Naive thymus-derived CD8-positive, alpha-beta T cell (primary cell): ENCODE measurements at places on chromosomes 4 and X. TPM values are rescaled to one million over a fixed set of nuclear protein-coding genes. Genes with fewer than 3 reads are reported as not detected.

GRCh38 chrX:337331-337831 is 18.8 kb upstream of the GTPBP6 start:
- DNase-seq, result no peak
- no peaks in the 10 kb centered on the region for H3K4me1 ChIP-seq
- H3K27me3 ChIP-seq, result no peaks in the 10 kb centered on the region
- peaks cover 11% of the 10 kb centered on the region for H3K36me3 ChIP-seq
- H3K27ac ChIP-seq, result peak overlapping the region; percentile 75

DNA sequence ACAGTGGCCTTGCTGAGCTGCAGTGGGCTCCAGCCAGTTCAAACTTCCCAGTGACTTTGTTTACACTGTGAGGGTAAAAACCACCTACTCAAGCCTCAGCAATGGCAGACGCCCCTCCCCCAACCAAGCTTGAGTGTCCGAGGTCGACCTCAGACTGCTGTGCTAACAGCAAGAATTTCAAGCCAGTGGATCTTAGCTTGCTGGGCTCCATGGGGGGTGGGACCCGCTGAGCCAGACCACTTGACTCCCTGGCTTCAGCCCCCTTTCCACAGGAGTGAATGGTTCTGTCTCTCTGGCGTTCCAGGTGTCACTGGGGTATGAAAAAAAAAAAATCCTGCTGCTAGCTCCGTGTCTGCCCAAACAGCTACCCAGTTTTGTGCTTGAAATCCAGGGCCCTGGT is 168.9 kb upstream of the INTU start:
- no peak for DNase-seq
- no peak overlapping the region for H3K4me3 ChIP-seq
- no peak overlapping the region for H3K27ac ChIP-seq
- no peaks in the 10 kb centered on the region for H3K4me1 ChIP-seq
- H3K36me3 ChIP-seq, result no peaks in the 10 kb centered on the region
- H3K27me3 ChIP-seq, result no peaks in the 10 kb centered on the region

DNA sequence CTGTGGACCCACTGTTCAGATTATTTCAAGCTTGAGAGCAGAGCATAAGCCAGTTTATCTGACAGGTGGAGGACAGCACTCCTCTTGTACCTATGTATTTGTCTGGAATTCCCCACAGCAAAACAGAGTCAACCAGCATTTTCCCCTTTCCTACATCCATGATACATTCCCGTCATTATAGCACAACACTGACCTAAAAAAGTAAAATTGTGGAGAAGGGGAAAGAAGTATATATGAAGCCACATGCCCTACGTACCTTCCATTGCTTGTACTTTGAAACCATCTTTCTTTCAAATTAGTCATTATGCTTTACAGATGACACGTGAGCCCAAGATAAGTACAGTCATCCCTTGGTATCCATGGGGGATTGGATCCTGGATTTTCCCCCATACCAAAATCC is 73.3 kb downstream of the KLHL8 start:
- H3K27ac ChIP-seq, result no peak overlapping the region
- peaks cover 3% of the 10 kb centered on the region for H3K4me1 ChIP-seq
- no peaks in the 10 kb centered on the region for H3K27me3 ChIP-seq
- peaks cover 18% of the 10 kb centered on the region for H3K36me3 ChIP-seq
- DNase-seq, result no peak
- H3K4me3 ChIP-seq, result no peak overlapping the region

DNA sequence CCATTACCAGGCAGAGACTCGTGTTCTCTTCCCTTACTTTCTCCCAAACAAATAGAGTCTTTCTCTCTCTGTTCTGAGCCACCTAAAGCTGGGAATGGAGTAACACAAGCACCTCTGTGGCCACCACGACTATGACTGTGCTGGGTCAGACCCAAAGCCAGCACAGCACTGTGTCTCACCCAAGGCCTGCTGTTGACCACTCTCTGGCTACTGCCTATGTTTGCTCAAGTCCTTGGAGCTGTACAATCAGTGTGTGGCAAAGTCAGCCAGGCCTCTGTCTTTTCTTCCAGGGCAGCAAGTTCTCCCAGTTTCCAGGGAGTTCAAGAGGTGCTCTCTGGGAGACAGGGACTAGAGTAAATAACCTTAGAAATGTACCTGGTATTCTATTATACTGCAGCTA is 239.4 kb downstream of the FAM47A start:
- DNase-seq, result no peak
- H3K4me1 ChIP-seq, result no peaks in the 10 kb centered on the region
- H3K27me3 ChIP-seq, result no peaks in the 10 kb centered on the region
- H3K27ac ChIP-seq, result no peak overlapping the region

- H3K27me3 ChIP-seq, result no peaks in the 10 kb centered on the region
- H3K4me1 ChIP-seq, result no peaks in the 10 kb centered on the region
- no peak overlapping the region for H3K27ac ChIP-seq
- no peak for DNase-seq
These were observed 232.7 kb downstream of the ARHGAP24 start for GRCh38 chr4:85707611-85708010.

GRCh38 chr4:7890635-7891393 is 48.8 kb downstream of the AFAP1 start:
- H3K27me3 ChIP-seq, result no peaks in the 10 kb centered on the region
- H3K4me3 ChIP-seq, result no peak overlapping the region
- peak overlapping the region; percentile 37 for H3K27ac ChIP-seq
- DNase-seq, result no peak

- H3K27me3 ChIP-seq, result peaks cover 2% of the 10 kb centered on the region
- no peak overlapping the region for H3K27ac ChIP-seq
These were observed 88.6 kb upstream of the PRPS2 start for GRCh38 chrX:12702509-12703091.

DNA sequence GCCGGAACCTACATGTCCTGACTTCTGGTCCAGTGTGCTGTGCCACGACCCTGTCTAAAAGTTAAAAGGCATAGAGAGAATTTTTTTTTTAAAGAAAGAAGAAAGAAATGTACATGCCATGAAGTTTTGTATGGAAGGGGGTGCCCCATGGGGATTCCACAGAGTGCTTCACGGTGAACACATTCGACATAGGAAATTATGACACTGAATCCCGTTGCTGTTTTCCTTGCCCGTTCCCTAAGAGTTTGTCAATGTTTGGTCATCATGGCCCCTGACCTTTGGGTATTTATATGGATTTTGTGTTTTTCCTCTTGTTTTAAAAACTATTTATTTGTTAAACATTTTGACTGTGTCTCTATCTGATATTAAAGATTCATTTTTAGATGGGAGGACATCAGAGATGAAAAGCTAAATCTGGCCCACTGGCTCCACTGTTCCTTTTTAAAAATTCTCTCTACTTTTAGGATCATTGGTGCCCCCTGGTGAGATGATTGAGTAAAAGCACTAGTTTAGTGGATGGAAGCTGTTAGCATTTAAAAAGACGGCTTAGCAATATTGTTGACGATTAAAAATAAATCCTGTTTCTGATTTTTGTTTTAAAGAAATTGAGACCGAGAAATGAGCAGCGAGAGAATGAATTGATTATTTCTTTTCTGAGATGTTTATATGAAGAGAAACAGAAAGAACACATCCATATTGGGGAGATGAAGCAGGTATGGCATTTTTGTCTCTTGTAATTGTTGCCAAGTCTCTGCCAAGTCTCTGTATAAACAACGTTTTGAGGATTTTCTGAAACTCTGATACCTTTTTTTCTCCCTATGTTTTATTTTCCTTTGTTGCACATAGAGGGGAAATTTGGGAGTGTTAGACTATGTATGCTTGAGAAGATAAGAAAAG is 75.0 kb downstream of the PTTG2 start:
- H3K4me1 ChIP-seq, result no peaks in the 10 kb centered on the region
- no peak overlapping the region for H3K27ac ChIP-seq
- DNase-seq, result peak; percentile 59
- no peaks in the 10 kb centered on the region for H3K27me3 ChIP-seq
- H3K36me3 ChIP-seq, result no peaks in the 10 kb centered on the region

GRCh38 chr4:83231620-83232076 is 53.0 kb downstream of the COQ2 start:
- no peaks in the 10 kb centered on the region for H3K27me3 ChIP-seq
- peak overlapping the region; percentile 51 for H3K27ac ChIP-seq
- H3K36me3 ChIP-seq, result no peaks in the 10 kb centered on the region
- H3K4me3 ChIP-seq, result peak overlapping the region; percentile 26
- peaks cover 21% of the 10 kb centered on the region for H3K4me1 ChIP-seq

GRCh38 chr4:156677131-156677531 is 294.5 kb downstream of the PDGFC start:
- H3K27ac ChIP-seq, result no peak overlapping the region
- DNase-seq, result no peak
- no peaks in the 10 kb centered on the region for H3K4me1 ChIP-seq
- no peaks in the 10 kb centered on the region for H3K27me3 ChIP-seq
- H3K36me3 ChIP-seq, result no peaks in the 10 kb centered on the region

DNA sequence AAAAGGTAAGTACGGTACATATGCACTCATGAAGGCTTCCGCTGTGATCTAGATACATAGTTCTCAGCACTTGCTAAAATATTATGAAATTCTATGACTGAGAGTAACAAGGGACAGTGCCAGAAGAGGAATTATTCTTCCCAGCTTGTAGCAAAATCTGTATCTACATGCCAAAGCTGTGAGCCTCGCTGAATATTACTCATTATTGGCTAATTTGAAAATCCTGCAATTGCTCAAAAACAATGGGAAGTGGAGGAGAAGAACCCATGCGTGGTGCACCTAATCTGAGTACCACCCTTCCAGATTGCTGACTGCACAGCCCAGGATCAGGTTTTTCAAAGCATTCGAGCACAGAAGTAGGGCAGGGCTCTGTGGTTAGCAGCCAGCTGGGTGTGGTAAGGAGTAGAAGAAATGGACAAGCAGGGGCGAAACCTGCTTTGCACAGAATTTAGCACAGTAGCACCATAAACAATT is 17.4 kb upstream of the PDCL2 start:
- H3K4me3 ChIP-seq, result no peak overlapping the region
- peaks cover 5% of the 10 kb centered on the region for H3K4me1 ChIP-seq
- H3K27ac ChIP-seq, result no peak overlapping the region
- no peak for DNase-seq

GRCh38 chrX:120308959-120309872 is 2.0 kb downstream of the TMEM255A start:
- peaks cover 24% of the 10 kb centered on the region for H3K27me3 ChIP-seq
- DNase-seq, result peak; percentile 63
- no peaks in the 10 kb centered on the region for H3K36me3 ChIP-seq
- peak overlapping the region; percentile 97 for H3K4me3 ChIP-seq

DNA sequence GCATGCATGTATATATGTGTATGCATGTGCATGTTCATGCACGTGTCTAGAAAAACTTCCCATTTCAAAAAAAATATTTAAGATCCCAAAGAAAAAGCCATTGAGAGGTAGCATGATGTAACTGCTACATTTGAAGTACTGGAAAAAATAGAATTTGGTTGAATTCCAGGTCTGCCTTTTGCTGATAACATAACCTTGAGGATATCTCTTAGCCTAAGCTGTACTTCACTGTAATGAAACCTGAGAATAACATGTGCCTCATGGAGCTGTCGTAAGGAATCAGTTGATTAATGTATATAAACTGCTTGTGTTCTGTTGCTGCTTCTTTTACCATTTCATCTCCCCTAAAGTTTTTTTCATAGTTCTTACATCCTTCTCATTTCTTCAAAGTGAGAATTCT is 351.8 kb downstream of the GRIA2 start:
- DNase-seq, result no peak
- no peaks in the 10 kb centered on the region for H3K36me3 ChIP-seq
- H3K27me3 ChIP-seq, result no peaks in the 10 kb centered on the region

DNA sequence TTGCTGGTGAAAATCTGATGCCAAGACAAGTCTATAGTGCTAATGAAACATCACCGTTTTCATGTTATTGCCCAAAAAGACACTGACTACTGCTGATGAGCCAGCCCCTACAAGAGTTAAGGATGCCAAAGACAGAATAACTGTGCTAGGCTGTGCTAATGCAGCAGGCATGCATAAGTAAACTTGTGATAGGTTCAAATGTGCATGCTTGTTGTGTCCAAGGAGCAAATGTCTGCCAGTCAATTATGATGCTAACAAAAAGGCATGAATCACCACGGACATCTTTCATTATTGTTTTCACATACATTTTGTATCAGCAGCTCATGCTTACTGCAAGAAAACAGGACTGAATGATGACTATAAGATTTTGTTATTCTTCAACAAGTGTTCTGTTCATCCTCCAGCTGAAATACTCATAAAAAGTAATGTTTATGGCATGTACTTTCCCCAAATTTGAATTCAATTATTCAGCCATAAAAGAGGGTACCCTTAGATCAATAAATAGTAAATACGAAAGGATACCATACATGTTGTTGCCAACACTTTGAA is 306.9 kb upstream of the ARSJ start:
- peaks cover 5% of the 10 kb centered on the region for H3K36me3 ChIP-seq
- DNase-seq, result no peak
- H3K27ac ChIP-seq, result no peak overlapping the region
- peaks cover 24% of the 10 kb centered on the region for H3K27me3 ChIP-seq

- H3K36me3 ChIP-seq, result peaks cover 4% of the 10 kb centered on the region
- DNase-seq, result no peak
- H3K4me3 ChIP-seq, result no peak overlapping the region
- peaks cover 22% of the 10 kb centered on the region for H3K4me1 ChIP-seq
These were observed 64.7 kb downstream of the WFS1 start for GRCh38 chr4:6334203-6334887.

DNA sequence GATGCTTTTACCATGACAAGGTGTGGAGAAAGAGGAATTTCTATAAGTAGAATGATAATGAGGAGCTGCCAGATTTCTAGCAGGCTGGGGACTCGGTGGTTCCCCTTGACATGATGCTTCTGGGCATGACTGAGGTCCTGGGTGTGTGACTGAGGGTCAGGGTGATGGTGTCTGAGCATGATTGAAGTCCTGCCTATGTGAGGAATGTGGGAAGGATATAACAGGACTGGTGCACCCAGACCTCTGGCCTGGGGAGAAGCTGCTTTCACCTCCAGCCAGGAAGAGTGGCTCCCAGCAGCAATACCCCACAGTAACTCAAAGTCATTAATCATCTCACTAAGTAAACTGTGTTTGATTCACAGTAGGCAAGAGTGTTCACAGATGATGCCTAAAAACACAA is 17.4 kb downstream of the SORBS2 start:
- no peak overlapping the region for H3K27ac ChIP-seq
- H3K27me3 ChIP-seq, result peaks cover 3% of the 10 kb centered on the region

GRCh38 chrX:46179748-46180147 is 365.5 kb downstream of the ZNF674 start:
- no peaks in the 10 kb centered on the region for H3K36me3 ChIP-seq
- no peak overlapping the region for H3K27ac ChIP-seq
- no peak for DNase-seq

The TMEM150C gene
- polyA plus RNA-seq, result 0.25 TPM

The DCAF12L2 gene
- not detected for polyA plus RNA-seq

The MAGEB1 gene
- not detected for polyA plus RNA-seq

The ING2 gene
- 13.2 TPM for polyA plus RNA-seq

The LGI2 gene
- polyA plus RNA-seq, result not detected

The GRPR gene
- polyA plus RNA-seq, result not detected

The DUX4 gene
- not detected for polyA plus RNA-seq

The GPRASP1 gene
- polyA plus RNA-seq, result 10.9 TPM

The WNK3 gene
- polyA plus RNA-seq, result 0.46 TPM

The FAT4 gene
- polyA plus RNA-seq, result not detected
